ENCODE measurements at places on chromosomes 5 and 9. TPM values are rescaled to one million over a fixed set of nuclear protein-coding genes. Genes with fewer than 3 reads are reported as not detected.
A peak's percentile ranks its signal among the peaks of the same experiment; 100 is the strongest.

- H3K27ac ChIP-seq, result no peak overlapping the region
- H3K36me3 ChIP-seq, result no peaks in the 10 kb centered on the region
- no peaks in the 10 kb centered on the region for H3K4me1 ChIP-seq
- H3K27me3 ChIP-seq, result no peaks in the 10 kb centered on the region
- no peak overlapping the region for H3K4me3 ChIP-seq
- peak; percentile 81 for DNase-seq
Measured at GRCh38 chr5:35089334-35090314, 41.9 kb upstream of the AGXT2 start.

Gene GPRIN1
- total RNA-seq, result 3.8 TPM

DNA sequence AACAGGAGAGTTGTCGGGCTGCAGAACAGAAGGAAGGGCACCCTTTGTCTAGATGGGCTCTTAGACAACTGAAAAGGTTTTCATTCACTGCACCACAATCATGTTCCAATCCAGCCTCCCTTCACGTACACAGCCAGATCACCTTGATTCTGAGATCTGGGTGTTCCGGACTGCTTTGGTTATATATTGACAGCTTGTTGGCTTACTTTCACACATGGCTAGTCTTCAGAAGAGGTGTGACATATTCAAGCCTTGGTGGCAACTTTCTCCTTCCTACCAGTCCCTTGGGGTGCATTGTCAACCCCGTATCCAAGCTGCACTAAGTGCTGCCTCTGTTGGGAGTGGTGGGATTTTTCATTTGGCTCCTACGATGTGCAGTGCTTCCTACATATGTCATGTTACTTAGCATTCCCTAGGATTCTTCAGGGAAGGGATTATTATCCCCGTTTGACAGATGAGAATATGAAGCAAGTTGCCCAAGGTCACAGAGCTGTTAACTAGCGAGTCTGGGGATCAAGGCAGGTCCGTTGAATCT is 100.6 kb downstream of the LIFR start:
- H3K27me3 ChIP-seq, result peaks cover 7% of the 10 kb centered on the region
- H3K4me1 ChIP-seq, result no peaks in the 10 kb centered on the region
- H3K4me3 ChIP-seq, result no peak overlapping the region
- H3K27ac ChIP-seq, result no peak overlapping the region

DNA sequence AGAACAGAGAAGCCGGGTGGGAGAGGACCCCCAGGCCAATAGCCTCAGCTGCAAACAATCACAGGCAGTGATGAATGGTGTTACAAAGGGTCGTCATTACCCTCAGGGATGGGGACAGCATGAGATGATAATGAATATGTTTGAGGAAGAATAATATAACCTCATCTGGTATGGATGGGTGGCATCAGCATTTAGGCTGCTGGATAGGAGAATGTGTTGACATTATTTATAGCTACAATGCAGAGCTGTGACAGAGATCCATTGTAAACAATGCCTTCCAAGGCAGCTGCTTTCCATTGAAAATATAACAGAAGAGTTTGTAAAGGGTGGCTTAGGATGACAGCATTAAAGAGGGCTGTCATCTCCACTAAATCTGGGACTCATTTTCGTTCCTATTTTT is 365.5 kb downstream of the KCNN2 start:
- no peaks in the 10 kb centered on the region for H3K4me1 ChIP-seq
- no peak for DNase-seq
- no peak overlapping the region for H3K4me3 ChIP-seq
- H3K27me3 ChIP-seq, result no peaks in the 10 kb centered on the region
- no peak overlapping the region for H3K27ac ChIP-seq

Data from adrenal gland (tissue), 19 donors.